ENCODE measurements at places on chromosomes 12 and 14. TPM values are rescaled to one million over a fixed set of nuclear protein-coding genes. Genes with fewer than 3 reads are reported as not detected.
A peak's percentile ranks its signal among the peaks of the same experiment; 100 is the strongest.

Gene CIROP
- not detected for total RNA-seq

Gene INSM2
- not detected for total RNA-seq

- no peaks in the 10 kb centered on the region for H3K27me3 ChIP-seq
- peaks cover 22% of the 10 kb centered on the region for H3K4me1 ChIP-seq
- H3K27ac ChIP-seq: peak overlapping the region; percentile 77
- H3K36me3 ChIP-seq: no peaks in the 10 kb centered on the region
- peak overlapping the region; percentile 61 for H3K4me3 ChIP-seq
Measured at GRCh38 chr14:75418850-75419768, 8.7 kb upstream of the JDP2 start.

DNA sequence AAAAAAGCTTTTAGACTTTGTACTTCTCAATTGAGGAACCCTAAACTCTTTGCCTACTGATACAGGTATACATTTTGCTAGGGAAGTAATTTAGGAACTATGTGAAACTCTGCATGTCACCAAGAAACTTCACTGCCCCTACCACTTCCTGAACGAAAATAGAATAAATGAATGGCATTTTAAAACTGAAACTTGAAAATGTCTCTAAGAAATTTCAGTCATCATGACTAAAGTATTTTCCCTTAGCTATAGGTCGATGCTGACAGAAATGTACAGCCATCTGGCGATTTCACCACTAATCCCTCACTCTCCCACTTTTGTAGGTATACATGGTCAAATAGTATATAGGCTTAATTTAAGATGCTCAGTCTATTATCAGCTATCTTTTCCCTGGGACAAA is 194.9 kb upstream of the SYT10 start:
- H3K4me1 ChIP-seq: no peaks in the 10 kb centered on the region
- no peak overlapping the region for H3K4me3 ChIP-seq
- H3K27ac ChIP-seq: no peak overlapping the region

Gene LTA4H
- 96.4 TPM for total RNA-seq

Gene AICDA
- not detected for total RNA-seq

DNA sequence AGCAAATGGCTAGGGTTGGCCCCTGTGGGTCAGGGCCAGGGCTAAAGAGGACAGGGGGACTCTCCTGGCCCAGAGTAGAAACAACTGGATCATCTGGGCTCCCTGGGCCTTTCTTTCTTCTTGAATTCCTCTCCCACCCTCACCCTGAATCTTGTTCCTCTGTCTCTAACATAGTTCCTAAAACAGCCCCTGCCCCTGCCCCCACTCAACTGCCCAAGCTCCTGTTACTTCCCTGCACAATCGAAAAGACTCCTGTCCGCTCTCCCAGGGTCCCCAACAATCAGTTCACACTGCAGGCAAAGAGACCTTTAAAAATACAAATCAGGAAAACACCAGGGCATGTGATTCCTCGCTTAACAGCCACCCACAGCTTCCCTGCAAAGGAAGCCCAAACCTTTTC is 18.0 kb upstream of the ANKRD33 start:
- no peaks in the 10 kb centered on the region for H3K36me3 ChIP-seq
- H3K27me3 ChIP-seq: peaks cover 24% of the 10 kb centered on the region
- H3K4me1 ChIP-seq: peaks cover 63% of the 10 kb centered on the region

DNA sequence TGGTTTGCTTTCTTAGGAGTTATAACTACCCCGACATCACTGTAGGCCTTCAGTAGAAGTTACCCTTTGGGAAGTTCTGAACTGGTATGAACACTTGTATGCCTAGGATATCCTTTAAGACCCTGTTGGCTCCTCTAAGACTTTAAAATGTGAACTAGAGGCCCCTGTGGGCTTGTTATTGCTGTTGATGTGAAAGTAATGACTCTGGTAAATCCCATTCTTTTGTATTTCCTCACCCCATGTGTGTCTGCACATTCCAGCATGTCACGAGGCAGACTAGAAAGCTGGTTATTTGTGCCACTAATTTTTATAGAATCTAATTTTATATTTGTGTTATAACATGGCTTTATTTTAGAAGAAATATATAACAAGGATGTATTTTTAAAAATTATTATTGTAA is 48.9 kb downstream of the SERPINA10 start:
- H3K4me3 ChIP-seq: no peak overlapping the region
- no peaks in the 10 kb centered on the region for H3K4me1 ChIP-seq
- H3K27me3 ChIP-seq: peaks cover 2% of the 10 kb centered on the region
- DNase-seq: no peak

Gene SIX6
- total RNA-seq: not detected

- H3K27ac ChIP-seq: no peak overlapping the region
- DNase-seq: no peak
- peaks cover 2% of the 10 kb centered on the region for H3K4me1 ChIP-seq
- H3K4me3 ChIP-seq: no peak overlapping the region
Measured at GRCh38 chr12:68861890-68862289, 53.9 kb downstream of the MDM2 start.

GRCh38 chr12:64587447-64587846 is 22.8 kb upstream of the RASSF3 start:
- H3K27me3 ChIP-seq: no peaks in the 10 kb centered on the region
- no peak overlapping the region for H3K4me3 ChIP-seq
- no peak overlapping the region for H3K27ac ChIP-seq
- H3K36me3 ChIP-seq: no peaks in the 10 kb centered on the region

- DNase-seq: no peak
- no peak overlapping the region for H3K4me3 ChIP-seq
- peaks cover 5% of the 10 kb centered on the region for H3K36me3 ChIP-seq
- no peaks in the 10 kb centered on the region for H3K27me3 ChIP-seq
- peak overlapping the region; percentile 90 for H3K27ac ChIP-seq
Measured at GRCh38 chr12:46523446-46523845, 150.9 kb upstream of the SLC38A2 start.

DNA sequence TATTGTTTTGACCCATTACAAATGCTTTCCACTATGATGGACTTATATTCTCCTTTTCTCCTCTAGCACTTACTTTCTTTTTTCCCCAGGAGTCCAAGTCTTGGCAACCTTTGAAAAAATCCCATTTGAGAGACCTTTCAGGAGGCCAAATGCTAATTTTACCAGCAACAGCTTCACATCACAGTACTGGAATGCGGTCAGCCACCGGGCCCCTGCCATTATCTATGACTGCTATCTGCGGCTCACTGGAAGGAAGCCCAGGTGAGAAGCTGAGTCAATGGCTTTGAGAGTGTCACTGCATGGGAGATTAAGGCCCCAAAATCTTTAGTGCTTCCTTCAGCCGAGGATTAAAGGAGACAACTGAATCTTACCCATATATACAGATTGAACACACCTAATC is 64.2 kb downstream of the ERGIC2 start:
- DNase-seq: no peak
- H3K4me1 ChIP-seq: peaks cover 12% of the 10 kb centered on the region
- peaks cover 10% of the 10 kb centered on the region for H3K36me3 ChIP-seq
- H3K27ac ChIP-seq: no peak overlapping the region
- no peak overlapping the region for H3K4me3 ChIP-seq

DNA sequence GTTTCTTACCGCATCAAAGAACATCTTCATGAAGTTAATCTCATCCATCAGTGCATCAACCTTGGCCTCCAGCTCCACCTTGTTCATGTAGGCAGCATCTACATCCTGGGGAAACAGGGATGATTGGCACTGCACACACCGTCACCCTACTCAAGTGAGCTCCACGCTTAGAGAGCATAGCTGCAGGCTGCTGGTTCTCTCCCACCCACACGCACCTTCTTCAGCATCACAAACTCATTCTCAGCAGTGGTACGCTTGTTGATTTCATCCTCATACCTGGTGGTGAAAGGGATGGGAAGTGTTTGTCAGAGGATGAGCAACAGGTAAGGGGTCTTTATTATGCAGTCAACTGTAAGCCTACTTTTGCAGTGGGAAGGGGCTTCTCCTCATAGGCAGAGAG is 2.3 kb downstream of the KRT5 start:
- H3K4me3 ChIP-seq: no peak overlapping the region
- no peak overlapping the region for H3K27ac ChIP-seq
- peaks cover 29% of the 10 kb centered on the region for H3K27me3 ChIP-seq
- peaks cover 16% of the 10 kb centered on the region for H3K4me1 ChIP-seq

DNA sequence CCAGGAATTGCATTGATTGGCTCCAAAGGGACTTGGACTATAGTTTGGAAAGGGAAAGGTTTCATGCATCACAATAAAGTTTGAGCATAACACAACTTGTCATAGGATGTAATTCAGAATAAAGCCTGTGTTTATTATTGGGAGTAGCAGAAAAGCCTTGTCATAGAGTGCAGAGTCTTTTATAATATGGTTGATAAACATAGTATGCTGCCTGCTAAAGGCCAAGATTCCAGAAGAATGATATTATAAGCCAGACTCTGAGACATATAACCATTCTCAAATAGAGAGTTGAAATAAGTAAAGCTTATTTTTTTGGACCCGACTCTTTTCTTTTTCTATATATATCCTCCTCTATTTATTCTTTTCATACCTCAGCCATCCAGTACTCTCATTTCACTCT is 207.3 kb downstream of the LRIG3 start:
- no peak overlapping the region for H3K4me3 ChIP-seq
- no peaks in the 10 kb centered on the region for H3K4me1 ChIP-seq
- no peaks in the 10 kb centered on the region for H3K27me3 ChIP-seq
- H3K36me3 ChIP-seq: no peaks in the 10 kb centered on the region
- no peak for DNase-seq

- peak overlapping the region; percentile 71 for H3K27ac ChIP-seq
- H3K4me1 ChIP-seq: peaks cover 28% of the 10 kb centered on the region
- no peak for DNase-seq
- H3K4me3 ChIP-seq: no peak overlapping the region
- H3K36me3 ChIP-seq: no peaks in the 10 kb centered on the region
Measured at GRCh38 chr12:75977952-75978671, 53.5 kb downstream of the PHLDA1 start.

GRCh38 chr14:31559939-31560338 is 1.3 kb upstream of the NUBPL start:
- peaks cover 25% of the 10 kb centered on the region for H3K27me3 ChIP-seq
- DNase-seq: no peak
- no peak overlapping the region for H3K27ac ChIP-seq
- peak overlapping the region; percentile 98 for H3K4me3 ChIP-seq
- H3K4me1 ChIP-seq: peaks cover 20% of the 10 kb centered on the region

Gene IL22
- total RNA-seq: not detected

DNA sequence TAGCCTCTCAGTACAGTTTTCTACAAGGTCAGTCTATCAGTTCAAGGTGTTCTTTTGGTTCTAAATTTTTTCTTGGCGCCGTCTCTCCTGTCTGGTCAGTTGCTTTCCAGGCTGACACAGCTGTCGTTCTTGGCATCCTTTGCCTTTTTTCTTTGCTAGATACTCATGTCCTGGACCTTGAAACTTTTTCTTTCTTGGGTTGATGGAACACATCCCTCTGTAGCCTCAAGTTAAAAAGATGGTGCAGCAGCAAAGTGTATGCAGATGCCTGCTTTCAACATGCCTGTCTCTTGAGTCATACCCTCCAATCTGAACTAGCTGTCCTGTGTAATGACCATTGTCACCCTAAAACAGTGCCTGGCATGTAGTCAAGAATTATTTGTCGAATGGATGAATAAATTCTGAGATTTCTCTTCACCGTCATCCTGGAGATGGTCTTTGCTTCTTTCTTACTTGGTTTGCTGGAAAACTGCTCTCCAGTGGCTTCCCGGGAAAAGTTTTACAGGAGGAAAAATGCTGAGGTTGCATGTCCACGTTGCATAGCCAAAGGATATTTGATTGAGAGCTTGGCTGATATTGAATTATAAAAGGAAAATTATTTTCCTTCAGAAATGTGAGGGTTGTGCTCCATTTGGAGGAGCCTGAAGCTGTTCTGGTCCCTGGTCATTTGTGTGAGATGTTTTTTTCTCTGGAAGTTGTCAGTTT is 4.6 kb downstream of the NYNRIN start:
- H3K27me3 ChIP-seq: no peaks in the 10 kb centered on the region
- H3K36me3 ChIP-seq: peaks cover 11% of the 10 kb centered on the region
- peak overlapping the region; percentile 43 for H3K27ac ChIP-seq
- no peak for DNase-seq

- peaks cover 20% of the 10 kb centered on the region for H3K36me3 ChIP-seq
- H3K4me1 ChIP-seq: peaks cover 37% of the 10 kb centered on the region
- no peaks in the 10 kb centered on the region for H3K27me3 ChIP-seq
Measured at GRCh38 chr14:71117839-71118743, 210.8 kb downstream of the PCNX1 start.

DNA sequence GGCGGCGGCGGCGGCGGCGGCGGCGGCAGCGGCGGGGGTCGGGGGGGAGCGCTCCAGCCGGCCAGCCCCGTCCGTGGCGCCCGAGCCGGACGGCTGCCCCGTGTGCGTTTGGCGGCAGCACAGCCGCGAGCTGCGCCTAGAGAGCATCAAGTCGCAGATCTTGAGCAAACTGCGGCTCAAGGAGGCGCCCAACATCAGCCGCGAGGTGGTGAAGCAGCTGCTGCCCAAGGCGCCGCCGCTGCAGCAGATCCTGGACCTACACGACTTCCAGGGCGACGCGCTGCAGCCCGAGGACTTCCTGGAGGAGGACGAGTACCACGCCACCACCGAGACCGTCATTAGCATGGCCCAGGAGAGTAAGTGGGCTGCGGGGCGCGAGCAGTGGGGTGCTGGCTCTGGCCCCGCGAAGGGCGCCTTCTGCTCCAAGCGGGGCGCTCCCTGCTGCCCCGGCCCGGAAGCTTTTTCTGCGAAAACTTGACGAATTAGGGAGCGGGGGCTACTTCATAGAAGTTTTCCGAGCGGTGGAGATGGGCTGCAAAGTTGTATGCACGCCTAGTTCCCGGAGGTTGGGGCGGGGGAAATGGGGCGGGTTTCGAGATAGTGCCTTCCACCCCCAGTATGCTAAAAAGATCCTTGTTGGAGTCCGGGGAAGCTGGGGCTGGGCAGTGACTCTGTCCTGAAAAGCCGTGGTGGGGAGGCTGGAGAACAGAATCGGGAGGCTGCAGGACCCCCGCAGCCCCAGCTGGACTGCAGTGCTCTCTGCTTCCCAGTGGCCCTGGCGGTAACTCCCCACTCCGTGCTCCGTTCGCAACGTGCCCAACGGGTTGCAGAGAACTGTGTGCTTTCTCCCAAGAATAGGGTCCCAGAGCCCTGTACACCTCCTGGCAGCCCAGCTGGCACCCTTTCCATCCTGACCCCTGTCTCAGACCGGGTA is 751 bp downstream of the GDF11 start:
- no peaks in the 10 kb centered on the region for H3K27me3 ChIP-seq
- peak overlapping the region; percentile 90 for H3K4me3 ChIP-seq

DNA sequence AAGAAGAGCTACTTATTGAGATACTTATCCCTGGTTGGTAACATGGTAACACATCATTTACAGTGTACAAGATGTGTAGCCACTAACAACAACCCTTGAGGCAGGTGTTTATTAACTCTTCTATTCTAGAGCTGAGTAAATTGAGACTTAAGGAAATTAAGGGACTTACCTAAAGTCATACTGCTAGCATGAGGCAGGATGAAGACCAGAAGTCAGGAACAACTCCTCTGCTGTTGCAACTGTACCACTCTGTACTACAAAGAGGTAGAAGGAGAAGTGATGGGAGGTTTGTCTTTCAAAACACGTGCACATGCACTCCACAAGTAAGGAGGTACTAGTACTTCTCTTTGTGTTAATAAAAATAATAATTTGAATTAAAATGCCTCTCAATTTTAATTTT is 79.9 kb downstream of the LLPH start:
- DNase-seq: no peak
- no peak overlapping the region for H3K27ac ChIP-seq
- no peaks in the 10 kb centered on the region for H3K36me3 ChIP-seq
- no peak overlapping the region for H3K4me3 ChIP-seq
- H3K27me3 ChIP-seq: no peaks in the 10 kb centered on the region
- peaks cover 14% of the 10 kb centered on the region for H3K4me1 ChIP-seq

GRCh38 chr12:107404981-107405380 is 280.6 kb upstream of the PWP1 start:
- no peak for DNase-seq
- H3K27ac ChIP-seq: no peak overlapping the region
- H3K36me3 ChIP-seq: no peaks in the 10 kb centered on the region
- H3K27me3 ChIP-seq: peaks cover 6% of the 10 kb centered on the region
- H3K4me3 ChIP-seq: no peak overlapping the region
